Hindlimb muscle (tissue), 1 donor: ENCODE measurements at places on chromosomes 3 and 15.

DNA sequence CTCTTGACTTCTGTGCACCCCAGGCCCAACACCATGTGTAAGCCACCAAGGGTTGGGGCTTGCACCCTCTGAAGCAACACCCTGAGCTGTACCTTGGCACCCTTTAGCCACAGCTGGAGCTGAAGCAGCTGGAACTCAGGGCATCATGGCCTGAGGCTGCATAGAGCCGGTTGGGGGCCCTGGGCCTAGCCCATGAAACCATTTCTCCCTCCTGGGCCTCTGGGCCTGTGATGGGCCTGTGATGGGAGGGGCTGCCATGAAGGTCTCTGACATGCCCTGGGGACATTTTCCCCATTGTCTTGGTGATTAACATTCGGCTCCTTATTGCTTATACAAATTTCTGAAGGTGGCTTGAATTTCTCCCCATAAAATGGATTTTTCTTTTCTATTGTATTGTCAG lies 22.4 kb upstream of the ADAMTSL3 start:
- no peak for DNase-seq

DNA sequence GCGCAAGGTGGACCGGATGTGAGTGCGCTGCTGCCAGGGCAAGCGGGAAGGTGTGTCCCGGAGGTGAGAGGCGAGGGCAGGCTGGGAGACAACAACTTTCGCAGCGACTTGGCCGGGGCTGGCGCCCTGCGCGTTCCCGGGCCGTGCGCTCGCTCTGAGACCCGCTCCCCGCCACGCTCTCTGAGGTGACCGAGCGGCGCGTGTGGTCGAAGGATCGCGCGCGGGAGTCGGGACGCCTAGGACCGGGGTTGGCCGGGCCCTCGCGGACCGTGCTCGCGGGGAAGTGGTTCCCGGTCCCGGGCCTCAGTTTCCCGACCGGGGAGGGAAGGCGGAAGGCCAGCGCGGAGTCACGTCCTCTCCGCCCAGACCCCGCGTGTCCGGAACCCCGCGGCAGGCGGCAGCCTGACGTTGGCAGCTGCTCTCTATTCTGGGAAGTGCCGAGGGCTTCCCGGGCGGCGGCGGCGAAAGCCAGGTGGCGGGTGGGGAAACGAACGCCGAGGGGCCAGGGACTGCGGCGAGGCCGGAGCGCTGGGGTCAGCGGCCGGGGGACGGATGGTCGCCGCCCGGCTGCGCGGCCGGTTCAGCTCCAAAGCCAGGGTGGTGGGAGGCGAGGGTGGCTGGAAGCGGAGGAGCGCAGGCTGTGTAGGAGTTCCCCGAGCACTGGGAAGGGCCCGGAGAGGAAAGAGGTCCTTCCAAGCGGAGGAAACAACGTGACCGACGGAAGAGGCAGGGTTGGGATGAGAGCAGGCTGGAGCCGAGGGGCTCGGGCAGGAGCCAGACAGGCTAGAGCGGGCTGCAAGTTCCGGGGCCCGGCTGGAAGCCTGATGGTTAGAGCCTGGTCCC lies 1.0 kb upstream of the IGF2BP2 start:
- peak; percentile 54 for DNase-seq

DNA sequence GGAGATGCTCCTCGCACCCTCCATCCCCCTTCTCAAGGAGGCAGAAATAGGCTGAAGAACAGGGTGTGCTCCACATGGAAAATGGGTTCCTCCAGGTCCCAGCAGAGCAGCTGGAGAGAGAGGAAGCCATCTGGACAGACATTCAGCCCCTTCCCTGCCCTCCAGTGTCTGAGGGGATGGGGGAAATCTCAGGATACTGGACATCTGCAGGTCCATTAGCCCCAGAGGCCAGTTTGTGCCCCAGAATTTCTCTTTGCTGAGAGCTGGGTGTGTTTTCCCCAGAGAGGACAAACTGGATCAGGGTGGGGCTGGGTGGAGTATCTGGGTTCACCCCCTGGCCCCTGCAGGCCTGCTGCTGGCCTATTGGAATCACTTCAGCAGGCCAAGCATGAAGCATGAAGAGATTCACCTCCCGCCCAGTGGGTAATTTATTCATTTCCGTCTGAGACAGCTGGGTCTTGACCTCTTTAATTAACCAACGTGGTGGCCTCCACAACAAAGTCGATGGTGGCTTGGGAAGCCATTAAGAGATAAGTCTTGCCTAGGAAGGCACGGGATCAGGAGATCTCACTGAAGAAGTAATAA lies 4.6 kb downstream of the FAM3D start:
- no peak for DNase-seq

GRCh38 chr3:134453631-134454030 lies 32.2 kb downstream of the ANAPC13 start:
- no peak for DNase-seq
